ENCODE measurements at places on chromosomes 12 and 14.

- DNase-seq, result no peak
Observed at GRCh38 chr12:90924406-90924805, 30.6 kb downstream of the CCER1 start.

DNA sequence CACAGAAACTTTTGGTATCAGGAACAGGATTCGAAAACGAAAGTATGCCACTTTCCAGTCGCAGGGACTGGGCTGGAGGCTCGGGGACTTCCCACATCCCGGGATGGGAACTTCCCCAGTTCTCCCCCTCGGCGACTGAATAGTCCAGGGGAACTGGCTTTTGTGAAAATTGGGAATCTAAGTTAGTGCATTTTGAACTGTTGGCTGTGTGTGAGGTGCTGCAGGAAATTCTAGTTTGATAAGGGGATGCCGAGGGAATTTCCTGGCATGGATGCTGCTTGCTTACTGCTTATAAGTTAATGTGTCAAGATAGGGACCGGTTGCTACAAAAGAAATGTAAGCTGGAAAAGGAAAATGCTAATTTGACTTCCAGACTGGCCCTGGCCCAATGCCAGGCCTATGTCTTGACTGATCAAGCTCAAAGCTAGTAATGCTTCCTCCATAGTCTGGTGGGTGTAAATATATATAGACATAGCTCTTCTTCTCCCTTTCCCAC lies 73.4 kb upstream of the EIF5 start:
- DNase-seq, result peak; percentile 64

DNA sequence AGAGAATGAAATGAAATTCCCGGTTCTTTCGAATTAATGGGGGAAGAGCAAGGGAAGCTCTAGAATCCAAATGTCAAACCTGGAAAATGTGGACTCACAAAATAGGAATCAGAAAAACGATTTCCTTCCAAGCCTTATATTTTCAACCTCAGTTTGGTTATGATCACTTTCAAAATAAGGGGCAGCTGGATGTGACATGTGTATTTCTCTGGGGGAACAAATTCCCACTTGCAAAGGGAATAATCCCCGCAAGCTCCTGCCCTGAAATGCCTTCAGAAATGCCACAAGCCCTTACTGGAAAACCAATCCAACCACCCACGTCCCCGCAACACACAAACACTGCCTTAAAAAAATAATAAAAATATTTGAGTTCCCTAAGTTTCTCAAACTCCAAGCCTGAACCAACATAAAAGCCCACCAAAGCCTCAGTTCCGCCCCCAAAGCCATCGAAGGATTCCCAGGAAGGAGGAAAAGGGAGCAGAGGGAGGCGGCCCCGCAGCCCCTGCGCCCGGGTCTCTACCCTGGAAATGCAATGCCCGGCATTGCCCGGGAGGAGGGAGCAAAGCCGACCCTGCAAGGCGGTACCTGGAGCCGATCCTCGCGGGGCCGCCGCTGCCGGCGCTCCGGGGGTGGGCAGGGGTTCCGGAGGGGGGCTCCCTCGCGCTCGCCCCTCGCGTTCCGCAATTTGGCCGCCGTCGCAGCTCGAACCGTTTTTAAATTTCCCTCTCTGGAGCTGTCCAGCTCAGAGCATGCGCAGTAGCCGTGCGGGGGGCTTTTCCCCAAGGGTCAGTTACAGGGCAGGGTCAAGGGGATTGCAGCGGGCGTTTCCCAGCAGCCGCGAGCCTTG lies at the start of gene FOXN4:
TSS of gene FOXN4 (minus strand) at position 751 of the 847 bp plus-strand sequence. CDS start 963 bp downstream, outside the sequence.
- no peak for DNase-seq

DNA sequence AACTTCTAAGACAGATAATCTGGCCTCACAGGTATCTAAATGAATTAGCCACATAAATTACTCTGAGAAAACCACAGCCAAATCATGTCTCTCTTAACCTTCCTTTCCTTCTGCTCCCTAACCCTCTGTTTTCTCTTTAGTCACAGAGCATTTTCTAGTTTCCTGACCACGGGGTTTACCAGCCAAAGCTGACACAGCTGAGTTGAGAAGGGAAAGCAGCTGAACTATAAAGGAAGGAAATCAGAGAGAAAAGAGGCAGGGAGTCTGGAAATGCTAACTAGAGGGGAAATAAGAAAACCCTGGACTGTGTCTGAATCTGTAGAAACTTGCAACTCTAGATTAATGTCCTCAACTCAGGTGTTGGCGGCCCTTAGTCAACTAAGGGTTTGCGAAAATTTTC lies 24.4 kb downstream of the ANKS1B start:
- no peak for DNase-seq

GRCh38 chr12:80184926-80185325 lies 85.6 kb downstream of the OTOGL start:
- DNase-seq, result no peak

DNA sequence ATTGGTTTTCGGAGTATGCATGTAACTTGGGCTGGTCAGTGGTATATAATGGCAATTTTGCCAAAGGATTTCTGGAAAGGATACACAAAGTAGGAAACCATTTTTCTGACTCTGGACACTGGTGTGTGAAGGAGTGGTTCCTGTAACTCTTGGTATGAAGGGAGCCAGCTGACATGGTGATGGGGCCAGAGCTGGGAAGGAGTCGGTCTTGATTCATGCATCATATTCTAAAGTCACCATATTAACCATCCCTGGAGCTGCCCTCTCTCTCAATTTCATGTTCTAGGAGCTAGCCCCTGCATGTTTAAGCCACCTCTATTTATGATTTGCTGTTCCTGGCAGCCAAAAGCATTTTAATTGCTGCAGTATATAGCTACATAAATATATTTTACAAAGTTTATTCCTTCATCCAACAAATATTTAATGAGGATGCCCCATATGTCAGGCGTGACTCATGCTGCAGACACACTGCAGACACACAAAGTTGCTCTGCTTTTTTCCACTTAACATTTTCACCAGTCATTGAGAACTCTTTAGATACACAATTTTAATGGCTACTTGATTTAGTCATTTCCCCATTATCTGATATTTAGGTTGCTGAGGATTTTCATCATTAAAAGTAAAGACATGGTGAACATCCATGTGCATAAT lies 78.7 kb upstream of the PSMC1 start:
- DNase-seq, result no peak

GRCh38 chr12:92471551-92471950 lies 231.2 kb upstream of the PLEKHG7 start:
- DNase-seq, result no peak

All from prostate gland (tissue), 2 donors.